ENCODE measurements at places on chromosomes 4 and X. TPM values are rescaled to one million over a fixed set of nuclear protein-coding genes. Genes with fewer than 3 reads are reported as not detected.

The SLC2A9 gene
- total RNA-seq: 3.8 TPM

The TLR2 gene
- total RNA-seq: 8.8 TPM

The STS gene
- total RNA-seq: 8.9 TPM

The LRCH2 gene
- total RNA-seq: 2.7 TPM

The CENPI gene
- 3.4 TPM for total RNA-seq

The STPG2 gene
- total RNA-seq: not detected

The FGF13 gene
- 27.4 TPM for total RNA-seq
